ENCODE measurements at places on chromosomes 5 and 9.

- DNase-seq = no peak
Observed at GRCh38 chr9:35594471-35594870, 10.6 kb upstream of the TESK1 start.

- no peak for DNase-seq
Observed at GRCh38 chr5:23629396-23629795, 122.0 kb downstream of the PRDM9 start.

GRCh38 chr5:91104062-91104448, 279.1 kb downstream of the ARRDC3 start:
- DNase-seq = no peak

DNA sequence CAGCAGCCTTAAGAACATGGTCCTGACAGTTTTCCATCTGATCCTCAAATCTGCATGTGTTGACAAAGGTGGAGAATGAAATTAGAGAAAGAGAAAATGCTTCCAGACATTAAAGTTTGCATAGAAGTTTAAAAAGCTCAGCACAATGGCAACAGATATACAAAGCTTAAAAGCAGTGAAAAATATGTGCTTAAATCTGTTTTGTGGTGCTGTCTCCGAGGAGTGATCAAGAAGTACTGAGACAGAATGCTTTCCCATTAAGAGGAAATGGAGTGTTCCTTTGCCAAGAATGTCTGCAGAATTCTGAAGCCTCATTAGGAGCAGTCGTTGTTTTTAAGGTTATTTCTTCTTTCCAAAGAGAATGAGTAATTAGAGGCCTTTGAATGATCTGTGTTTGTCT, 131.4 kb downstream of the MCTP1 start:
- DNase-seq = no peak

DNA sequence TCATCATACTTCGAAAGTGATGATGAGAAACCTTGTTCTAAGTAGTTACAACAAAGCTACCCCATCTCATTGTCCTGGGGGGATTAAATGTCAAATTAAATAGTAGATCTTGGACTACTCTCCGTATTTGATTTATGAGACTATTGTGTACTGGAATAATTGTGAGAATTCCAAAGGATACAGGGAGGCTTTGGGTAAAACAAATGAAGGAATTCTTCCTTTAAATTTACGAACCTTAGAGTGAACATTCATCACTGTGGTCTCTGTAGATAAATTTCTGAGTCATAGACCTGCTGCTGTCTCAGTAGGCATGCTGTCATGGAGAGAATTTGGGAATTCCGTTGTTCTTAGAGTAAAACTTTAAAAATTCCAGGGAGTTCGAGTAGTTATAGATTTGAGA, 836.2 kb downstream of the DNAH5 start:
- no peak for DNase-seq

DNA sequence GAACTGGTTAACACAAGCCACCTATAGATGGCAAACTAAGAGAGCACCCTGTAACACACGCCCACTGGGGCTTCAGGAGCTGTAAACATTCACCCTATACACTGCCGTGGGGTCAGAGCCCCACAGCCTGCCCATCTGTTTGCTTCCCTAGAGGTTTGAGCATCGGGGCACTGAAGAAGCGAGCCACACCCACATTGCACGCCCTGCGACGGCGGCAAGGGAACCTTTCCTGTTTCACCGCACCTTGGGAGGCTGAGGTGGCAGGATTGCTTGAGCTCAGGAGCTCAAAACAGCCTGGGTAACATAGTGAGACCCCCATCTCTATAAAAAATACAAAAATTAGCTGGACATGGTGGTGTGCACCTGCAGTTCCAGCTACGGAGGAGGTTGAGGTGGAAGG, 76.6 kb downstream of the HRH2 start:
- DNase-seq = no peak

Measured in Ammon's horn (tissue), 1 donor.